ENCODE measurements at places on chromosomes 12 and 14.

GRCh38 chr14:49447540-49448107 is 138.6 kb downstream of the RPS29 start:
- no peak for DNase-seq

DNA sequence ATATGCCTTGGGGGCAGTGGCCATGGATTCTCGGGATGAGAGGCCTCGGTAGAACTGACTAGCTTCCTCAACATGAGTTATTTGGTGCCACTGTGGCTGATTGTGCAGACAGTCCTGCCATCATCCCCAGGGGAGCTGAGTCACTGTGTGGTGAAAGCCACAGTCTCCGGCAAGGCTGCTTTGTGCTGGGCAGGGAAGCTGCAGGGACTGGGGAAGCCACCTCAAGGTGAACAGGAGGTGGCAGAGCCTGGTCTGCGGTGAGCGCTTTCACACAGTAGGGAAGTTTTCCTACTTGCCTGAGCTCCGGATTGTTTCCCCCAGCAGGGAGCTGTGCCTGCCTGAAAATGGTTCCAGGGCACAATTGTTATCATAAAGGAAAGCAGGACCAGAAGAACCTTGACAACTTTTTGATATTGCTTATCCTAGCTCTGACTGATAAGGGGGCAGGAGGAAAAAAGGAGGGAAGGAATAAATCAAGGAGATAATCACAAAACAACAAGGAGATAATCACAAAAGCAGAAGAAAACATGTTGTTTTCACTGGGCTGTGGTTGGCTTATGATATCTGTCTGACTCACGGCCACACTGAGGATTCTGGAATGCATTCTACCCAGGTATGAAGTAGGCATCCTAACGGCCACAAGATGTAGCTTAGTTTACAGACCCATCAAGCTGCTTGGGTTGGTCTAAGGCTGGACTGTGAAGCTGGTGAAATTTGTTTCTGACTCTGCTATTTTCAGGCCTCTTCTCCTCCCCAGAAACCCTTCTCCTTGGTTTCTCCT is 32.2 kb upstream of the GNG2 start:
- no peak for DNase-seq

DNA sequence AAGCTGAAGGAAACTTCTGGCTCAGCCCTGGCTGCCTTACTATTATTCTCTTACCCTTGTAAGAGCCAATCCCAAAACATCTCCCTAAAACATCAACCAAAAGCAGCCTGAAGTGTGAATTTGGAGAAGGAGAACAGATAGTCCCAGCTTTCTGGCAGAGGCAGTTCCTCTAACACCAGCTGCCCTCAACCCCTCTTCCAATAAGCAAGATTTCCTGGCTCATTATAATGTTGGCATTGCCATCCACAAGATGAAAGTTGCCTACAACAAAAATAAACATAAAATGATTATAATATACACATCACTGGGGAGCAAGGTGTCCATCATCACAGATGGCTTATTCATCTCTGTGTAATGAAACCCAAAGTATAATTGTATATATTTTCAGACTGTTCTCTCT is 352.5 kb upstream of the CCDC196 start:
- no peak for DNase-seq

DNA sequence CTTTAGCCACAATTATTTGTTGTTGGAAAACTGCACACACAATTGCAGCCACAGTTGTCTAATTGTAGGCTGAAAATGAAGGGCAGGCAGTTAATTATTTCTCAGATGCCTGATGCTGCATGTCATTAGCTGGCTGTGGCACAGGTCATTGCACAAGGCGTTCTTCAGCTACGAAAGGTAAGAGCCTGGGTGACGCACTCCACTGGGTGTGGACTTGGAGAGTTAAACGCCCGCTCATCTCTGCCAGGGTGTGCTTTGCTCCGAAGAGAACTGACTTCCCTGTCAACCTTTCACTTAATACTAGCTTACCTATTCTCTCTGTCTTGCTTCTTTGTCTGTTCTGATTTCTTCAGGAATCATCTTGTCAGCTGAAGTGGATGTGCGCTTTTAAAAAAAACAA is 91.4 kb upstream of the CPM start:
- DNase-seq, result peak; percentile 77

DNA sequence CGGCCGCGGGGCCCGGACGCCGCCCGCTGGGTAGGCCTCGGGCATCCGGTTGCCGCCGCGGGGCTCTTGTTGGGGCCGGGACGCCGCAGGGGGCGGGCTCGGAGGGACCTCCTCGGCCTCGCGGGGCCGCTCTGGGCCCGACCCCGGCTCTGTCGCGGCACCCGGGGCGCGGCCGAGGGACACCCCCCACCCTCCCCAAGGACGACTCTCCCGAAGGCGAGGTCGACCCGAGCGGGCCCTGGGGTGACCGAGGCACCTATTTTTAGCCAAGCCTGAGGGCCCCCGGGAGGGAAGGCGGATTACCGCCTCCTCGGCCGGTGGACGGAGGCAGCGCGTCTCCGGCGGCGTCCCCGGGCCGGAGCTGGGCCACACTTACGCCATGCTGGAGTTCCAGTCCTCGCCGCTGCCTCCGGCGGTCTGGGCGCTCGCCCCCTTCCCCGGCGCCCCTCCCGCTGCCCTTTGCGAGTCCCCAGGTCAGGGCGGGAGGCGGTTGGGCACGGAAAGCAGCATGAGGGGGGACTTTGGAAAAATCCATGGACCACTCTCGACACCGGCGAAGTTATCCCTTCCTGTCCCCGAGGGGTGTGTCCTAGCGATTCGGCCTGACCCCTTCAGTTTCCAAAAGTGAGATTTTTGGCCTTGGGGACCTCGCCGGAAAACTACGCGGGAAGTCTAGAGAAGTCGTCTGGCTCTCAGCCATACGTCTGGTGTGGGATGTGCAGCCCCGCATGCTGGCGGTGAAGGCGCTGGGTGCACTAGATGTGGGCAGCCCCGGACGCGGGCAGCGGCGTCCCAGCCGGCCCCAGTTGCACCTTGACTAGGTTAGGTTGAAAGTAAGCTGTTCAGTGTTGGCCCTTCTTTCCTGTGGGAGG is 699 bp downstream of the KTN1 start:
- peak; percentile 48 for DNase-seq

GRCh38 chr12:67039995-67040860 is 228.9 kb upstream of the CAND1 start:
- peak; percentile 41 for DNase-seq

GRCh38 chr14:89283327-89284060 is 133.5 kb downstream of the FOXN3 start:
- DNase-seq, result no peak

GRCh38 chr14:94115058-94115591 is 4.6 kb downstream of the IFI27 start:
- no peak for DNase-seq

GRCh38 chr12:46667551-46667950 is 158.2 kb downstream of the SLC38A4 start:
- no peak for DNase-seq

- no peak for DNase-seq
Observed at GRCh38 chr14:51654533-51654845, 2.8 kb downstream of the FRMD6 start.

- DNase-seq, result peak; percentile 54
Observed at GRCh38 chr12:69070319-69071090, 137.5 kb upstream of the CPM start.

- no peak for DNase-seq
Observed at GRCh38 chr12:94092516-94093241, 55.7 kb upstream of the PLXNC1 start.

DNA sequence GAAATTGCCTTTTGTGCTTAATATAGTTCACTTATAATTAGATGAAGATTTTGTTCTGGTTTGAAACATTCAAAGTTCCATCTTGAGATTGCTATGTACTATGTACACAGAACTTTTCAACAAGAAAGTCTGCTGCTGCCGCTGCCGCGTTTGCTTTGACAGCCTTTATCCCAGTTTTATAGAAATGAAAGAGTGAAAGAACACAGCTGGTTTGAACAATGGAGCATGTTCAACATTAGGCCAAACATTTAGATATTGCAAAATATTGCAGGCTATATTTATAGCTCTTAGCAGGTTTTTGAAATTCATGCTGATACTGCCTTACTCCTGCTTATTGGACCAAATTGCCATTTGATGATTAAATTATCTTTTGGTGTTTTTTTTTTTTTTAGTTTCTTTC is 299.8 kb upstream of the PRKD1 start:
- DNase-seq, result peak; percentile 17

DNA sequence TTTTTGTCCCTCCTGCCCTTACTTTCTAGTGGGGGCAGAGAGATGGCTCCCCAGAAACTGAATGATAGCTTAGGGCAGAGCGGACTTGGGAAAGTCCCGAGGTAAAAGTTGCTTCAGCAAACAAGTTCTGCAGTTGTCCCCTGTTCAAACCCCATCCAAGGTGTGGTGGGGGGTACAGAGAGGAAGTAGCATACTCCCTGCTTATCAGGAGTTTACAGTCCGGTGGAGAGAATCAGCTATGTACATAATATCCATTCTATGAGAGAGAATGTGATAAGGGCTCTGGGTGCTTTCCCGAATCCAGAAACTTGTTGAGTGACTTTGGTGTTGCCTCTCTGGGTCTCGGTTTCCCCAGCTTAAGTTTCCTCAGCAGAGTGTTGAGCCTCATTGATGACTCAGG is 40.4 kb upstream of the VRK1 start:
- no peak for DNase-seq

GRCh38 chr14:76946753-76947077 is 81.8 kb downstream of the IRF2BPL start:
- no peak for DNase-seq

DNA sequence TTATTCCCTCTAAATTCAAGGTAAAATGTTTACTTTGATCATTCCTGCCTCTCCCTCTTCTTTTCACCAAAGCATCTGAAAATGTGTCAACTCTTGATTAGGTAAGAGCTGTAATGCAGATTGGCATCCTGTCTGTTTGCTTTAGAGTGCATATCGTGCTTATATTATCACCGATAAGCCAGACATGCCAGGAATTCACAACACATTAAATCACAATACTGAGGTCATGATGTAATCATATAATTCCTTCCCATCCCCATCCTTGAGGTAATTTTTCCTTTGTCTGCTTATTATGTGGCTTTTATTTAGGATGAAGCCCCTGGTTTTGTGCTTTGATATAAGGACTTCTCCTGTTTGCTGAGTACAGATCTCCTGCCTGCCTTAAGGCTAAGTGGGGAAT is 10.2 kb downstream of the DDX47 start:
- no peak for DNase-seq

GRCh38 chr12:115074617-115075016 is 390.6 kb upstream of the TBX3 start:
- DNase-seq, result no peak

DNA sequence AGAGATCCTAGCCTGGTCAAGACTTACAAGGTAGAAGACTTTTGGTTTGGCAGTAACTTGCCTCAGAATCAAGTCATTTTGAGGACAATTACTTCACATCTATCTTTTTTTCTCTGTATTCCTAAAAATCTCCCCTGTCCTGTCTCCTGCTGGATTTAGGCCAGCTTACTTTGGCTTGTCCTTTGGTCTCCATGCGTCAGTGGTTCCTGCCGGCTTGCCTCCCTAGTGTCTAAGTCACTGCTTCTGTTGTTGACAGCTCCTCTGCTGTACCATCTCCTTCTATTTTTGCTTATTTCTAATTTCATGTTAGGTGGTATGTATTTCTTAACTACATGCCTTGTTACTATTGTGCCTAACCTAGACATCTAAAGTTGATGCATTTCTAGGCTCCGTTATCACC is 39.7 kb upstream of the FBLN5 start:
- DNase-seq, result no peak

DNA sequence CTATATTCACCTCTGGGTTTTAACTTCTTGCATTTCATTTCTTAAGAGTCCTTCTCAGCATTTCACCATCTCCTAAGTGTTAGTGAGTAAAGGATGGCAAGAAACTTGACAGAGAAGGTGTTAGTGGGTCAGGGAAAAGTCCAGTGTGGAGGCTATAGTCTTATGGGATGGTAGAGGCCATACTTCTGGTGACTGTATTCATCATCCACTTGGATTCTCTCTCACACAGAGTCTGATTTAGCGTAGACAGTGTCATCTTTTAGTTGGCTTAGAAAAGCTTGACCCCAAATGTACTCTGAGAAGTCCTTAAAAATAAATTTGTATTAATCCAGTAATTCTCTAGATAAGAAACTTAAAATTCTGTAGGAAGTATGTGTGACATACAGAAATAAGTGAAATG is 232.4 kb upstream of the FBXO33 start:
- no peak for DNase-seq

- DNase-seq, result peak; percentile 23
Observed at GRCh38 chr12:104358353-104359003, 54.9 kb downstream of the EID3 start.

DNA sequence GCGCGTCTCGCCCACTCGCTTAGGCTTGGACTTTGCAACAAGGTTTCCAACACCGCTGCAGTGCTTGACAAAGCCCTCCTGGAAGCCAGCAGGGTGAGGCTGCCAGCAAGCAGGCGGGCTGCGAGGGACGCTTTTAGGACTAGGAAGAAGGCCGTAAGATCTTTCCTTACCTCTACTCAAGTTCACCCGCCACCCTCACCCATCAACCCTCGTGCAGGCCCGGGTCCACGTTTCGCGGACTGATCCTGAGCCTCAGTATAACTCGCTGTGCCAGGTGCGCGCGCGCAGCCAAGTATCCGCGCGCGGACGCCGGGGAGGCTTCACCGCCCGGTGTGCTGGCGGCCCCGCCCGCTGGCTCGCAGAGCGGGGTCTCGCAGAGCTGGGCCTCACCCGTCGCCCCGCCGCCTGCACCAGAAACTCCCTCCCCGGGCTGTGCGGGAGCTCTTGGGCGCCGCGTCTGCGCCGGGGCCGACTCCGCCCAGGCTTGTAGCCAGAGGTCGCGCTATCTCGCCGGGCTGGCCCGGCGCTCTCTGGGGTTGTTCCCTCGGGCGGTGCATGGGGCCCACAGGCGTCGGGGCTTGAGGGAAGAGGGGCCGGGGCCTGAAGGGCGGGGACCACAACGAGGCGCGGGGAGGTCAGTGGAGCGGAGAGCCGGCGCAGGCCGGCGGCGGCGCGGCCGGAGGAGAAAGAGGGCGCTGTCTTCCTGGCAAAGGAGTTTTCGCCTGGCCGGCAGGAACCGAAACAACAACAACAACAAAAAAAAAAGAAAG is 7.6 kb upstream of the SIX1 start:
- no peak for DNase-seq

- DNase-seq, result no peak
Observed at GRCh38 chr12:58381546-58381945, 440.2 kb downstream of the ATP23 start.

GRCh38 chr14:76024211-76024907 is 38.8 kb downstream of the IFT43 start:
- no peak for DNase-seq

All from renal pelvis (tissue), 12 donors.